ENCODE measurements at places on chromosomes 16 and 17.

- DNase-seq = no peak
These were observed 15.9 kb upstream of the DOK4 start for GRCh38 chr16:57502048-57502775.

GRCh38 chr16:19083670-19084069 is 16.3 kb downstream of the COQ7 start:
- no peak for DNase-seq

DNA sequence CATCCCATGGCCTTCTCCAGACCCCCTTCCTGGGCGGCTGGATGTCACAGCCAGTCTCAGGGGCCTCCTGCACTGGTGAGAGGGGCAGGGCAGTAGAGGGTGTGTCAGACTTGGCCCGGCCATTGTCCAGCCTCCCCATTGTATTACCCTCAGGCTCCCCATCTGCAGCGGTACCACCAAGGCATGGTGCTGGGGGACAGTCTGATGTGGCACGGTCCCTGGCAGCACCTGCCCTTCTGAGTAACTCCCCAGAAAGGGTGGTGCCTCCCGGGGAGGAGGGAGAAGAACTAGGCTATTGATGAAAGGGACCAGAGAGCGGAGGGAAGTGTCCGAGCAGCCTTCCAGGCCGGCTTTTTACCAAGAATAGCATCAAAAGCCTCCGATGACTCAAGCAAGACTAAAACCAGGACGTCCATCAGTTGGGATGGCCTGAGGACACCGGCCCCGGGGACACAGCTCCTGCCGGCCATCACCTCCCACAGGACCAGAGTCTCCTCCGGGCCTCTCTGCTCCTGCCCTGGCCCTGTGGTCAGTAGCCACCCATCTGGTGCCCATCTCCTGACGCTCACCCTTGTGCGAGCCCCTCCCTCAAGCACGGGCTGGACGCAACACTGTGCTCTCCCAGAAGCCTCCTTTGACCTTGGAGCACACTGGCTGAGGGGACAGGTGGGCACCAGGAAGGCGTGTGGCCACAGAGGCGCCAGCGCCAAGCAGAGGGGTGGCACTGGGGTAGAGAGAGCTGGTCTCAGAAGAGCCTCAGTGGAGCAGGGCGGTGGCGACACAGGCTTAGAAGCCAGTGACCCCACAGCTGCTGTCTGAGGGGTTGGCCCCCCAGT is 5.8 kb upstream of the CPNE7 start:
- no peak for DNase-seq

- DNase-seq = no peak
These were observed 189.2 kb downstream of the MAF start for GRCh38 chr16:79411357-79411756.

GRCh38 chr16:8708536-8708935 is 34.1 kb downstream of the ABAT start:
- DNase-seq = no peak

DNA sequence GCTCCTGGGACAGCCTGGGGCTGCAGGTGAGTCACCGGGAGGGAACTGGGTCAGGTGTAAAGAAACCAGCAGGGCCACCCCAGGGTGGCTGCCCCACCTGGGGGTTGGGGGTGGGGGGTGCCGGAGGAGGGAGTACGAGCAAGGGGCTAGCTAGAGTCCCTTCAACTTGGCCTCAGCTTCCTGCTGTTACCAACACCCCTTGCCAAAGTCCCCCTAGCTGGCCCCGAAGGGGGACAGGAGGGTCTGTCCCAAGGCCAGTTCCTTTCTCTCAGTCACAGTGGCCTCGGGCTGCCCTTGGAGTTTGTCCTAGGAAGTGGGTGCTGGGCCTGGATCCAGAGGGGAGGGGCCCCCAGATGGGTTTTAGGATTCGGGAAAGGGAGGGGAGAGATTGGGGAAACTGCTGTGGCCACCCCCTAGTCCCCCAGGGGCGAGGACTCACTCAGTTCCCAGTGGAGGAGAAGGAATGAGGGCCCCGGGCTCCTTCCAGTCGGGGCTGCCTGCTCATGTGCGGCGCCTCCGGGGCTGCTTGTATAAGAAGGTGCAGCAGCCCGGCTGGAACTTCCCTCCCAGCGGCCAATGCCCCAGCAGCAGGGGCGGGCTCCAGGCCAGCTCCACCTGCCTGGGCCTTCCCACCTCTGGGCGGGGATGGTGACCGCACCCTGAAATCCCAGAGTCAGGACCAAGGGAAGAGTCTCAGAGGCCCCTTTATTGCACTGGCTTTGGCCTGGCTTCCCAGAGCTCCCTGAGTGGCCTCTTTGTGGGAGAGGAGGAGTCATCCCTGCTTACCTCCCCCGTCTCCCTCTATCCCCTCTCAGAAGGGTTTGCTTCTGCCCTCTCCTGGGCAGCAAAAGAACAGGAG is 7.3 kb downstream of the ARHGAP27 start:
- DNase-seq = no peak

GRCh38 chr16:24139282-24139681 is 116.9 kb upstream of the CACNG3 start:
- no peak for DNase-seq

DNA sequence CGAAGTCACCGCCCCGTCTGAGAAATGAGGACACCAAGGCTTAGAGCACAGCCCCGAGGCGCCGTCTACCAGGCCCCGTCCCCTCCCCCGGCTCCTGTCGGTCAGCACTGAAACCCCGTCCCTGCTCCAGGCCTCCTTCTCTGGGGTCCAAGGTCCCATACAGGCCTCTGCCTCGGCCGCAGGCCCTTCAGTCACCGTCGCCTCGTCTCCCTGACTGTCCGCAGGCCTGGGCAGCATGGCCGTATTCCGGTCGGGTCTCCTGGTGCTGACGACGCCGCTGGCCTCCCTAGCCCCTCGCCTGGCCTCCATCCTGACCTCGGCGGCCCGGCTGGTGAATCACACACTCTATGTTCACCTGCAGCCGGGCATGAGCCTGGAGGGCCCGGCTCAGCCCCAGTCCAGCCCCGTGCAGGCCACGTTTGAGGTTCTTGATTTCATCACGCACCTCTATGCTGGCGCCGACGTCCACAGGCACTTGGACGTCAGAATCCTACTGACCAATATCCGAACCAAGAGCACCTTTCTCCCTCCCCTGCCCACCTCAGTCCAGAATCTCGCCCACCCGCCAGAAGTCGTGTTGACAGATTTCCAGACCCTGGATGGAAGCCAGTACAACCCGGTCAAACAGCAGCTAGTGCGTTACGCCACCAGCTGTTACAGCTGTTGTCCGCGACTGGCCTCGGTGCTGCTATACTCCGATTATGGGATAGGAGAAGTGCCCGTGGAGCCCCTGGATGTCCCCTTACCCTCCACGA is 617 bp downstream of the COASY start:
- no peak for DNase-seq

- DNase-seq = no peak
These were observed 264.7 kb downstream of the PARN start for GRCh38 chr16:14365200-14365851.

DNA sequence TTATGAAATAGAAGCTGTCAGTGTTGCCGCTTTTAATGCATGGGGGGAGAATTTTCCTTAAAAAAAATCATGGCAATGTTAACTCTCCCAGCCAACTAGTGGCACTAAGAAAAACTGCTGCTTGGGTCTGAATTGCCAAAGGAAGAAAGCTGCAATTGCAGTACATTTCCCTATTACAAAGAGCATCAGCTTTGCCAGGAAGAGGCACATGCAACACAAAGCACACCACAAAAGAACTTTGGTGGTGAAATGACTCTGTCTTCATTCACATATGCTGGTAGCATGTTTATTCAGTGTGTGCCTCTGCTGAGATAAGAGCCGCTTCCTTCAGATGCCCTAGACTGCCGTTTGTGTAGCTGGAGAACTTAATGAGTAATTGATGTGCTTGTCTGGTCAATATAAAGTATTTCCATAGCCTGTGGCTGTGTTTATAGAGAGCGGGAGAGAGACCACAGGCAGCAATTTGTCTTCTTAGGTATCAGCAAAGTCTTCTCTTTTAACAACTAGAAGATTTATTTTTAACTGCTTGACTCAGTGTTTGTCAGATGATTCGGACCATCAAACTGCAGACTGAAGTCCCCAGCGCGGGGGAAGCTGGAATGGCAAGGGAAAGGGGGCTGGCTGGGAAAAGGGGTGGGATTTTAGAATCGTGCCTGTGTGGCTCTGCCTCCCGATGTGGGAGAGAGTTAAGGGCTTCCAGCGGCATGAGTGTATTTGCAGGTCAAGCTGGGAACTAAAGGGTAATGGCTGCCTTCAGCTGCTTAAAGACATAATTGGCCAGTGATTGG is 115.1 kb downstream of the MRTFB start:
- DNase-seq = no peak

DNA sequence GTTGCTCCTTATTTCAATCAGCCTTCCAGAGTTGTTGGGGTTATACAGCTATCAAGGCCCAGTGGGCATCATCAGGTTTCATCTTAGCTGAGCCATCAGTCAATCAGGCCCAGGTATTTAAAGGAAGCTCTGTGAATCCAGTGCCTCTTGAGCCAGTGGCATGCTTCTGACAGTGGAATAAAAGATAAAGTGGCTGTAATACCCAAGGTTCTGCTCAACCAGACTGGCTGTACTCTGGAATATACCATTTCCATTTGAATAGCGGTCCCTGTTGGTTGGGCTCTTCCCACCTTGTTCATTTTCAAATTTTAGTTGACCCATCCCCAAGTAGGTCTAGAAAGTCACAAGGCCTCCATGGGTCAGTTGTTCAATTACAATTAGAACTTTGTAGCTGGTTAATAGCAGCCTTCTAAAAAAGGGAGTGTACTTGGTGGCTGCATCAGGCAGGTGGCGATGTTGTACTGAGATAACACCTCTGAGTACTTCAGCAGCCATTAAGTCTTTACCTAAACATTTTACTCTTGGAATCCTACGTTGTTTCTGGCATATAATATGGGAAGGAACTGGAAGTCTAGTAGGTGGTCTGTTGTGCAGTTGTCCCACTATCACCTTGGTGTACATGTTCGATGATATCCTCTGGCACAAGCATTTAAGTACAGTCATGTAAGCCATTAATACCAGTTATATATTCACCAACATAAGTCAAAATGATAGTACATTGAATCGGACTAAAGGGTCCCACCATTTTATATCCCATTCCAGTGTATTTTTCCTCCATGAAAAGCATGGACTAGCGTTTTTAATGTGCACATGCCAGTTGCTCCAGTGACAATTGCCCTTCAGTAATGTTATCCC is 294.1 kb downstream of the BCAS3 start:
- no peak for DNase-seq

GRCh38 chr17:7856011-7856810 is 1.1 kb downstream of the NAA38 start:
- DNase-seq = no peak

GRCh38 chr16:64841482-64841881 is 280.4 kb downstream of the CDH11 start:
- DNase-seq = no peak

- no peak for DNase-seq
These were observed 1.7 kb downstream of the ATP2C2 start for GRCh38 chr16:84369938-84370627.

All from stimulated activated CD8-positive, alpha-beta memory T cell treated with anti-CD3 and anti-CD28 coated beads, Interleukin-7, amount 100 ng/mL, for 24 hours (primary cell).